ENCODE measurements at places on chromosomes 5 and 9.
A peak's percentile ranks its signal among the peaks of the same experiment; 100 is the strongest.

DNA sequence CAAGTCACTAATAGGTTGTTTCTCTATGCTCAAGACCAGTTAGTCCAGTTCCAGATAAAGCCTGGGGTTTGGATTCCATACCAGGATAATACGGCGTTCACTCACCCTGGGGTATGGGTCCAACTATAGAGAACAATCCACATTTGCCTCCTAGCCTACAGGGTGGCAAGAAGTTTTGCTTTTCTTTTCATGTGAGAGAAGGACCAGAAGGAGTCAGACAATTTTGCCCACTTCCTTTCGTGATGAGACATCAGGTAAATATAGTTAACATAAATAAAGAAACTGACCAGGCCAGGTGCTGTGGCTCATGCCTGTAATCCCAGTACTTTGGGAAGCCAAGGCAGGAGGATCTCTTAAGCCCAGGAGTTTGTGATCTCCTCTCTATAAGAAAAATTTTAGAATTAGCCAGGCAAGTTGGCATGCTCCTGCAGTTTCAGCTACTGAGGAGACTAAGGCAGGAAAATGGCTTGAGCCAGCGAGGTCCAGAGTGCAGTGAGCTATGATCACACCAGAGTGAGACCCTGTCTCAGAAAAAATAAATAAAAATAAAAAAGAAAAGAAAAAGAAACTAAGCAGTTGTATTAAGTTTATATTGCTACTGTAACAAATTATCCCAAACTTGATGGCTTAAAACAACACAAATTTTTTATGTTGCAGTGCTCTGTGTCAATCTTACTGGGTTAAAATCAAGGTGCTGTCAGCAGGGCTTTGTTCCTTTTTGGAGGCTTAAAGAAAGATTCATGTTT, 7.5 kb upstream of the REEP5 start:
- no peak for ATAC-seq

DNA sequence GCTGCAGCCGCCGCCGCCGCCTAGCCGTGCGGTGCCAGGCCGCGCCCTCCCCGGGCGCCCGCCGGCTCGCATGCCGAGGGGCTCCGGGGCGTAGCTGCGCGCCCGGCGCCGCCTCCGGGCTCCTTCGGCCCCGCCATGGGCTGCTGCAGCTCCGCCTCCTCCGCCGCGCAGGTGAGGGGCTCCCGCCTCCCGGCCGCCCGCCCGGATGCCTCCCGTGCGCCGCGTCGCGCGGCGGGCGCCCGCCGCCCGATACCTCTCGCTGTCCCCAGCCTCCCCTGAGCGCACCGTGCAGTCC, 230 bp downstream of the SLC44A1 start:
- ATAC-seq, result no peak

- ATAC-seq, result peak; percentile 65
These were observed 69.5 kb upstream of the ANXA1 start for GRCh38 chr9:73081979-73082657.

GRCh38 chr5:124596595-124597421, 149.6 kb downstream of the ZNF608 start:
- ATAC-seq, result no peak

GRCh38 chr9:90802386-90802985, 867 bp downstream of the SYK start:
- no peak for ATAC-seq

DNA sequence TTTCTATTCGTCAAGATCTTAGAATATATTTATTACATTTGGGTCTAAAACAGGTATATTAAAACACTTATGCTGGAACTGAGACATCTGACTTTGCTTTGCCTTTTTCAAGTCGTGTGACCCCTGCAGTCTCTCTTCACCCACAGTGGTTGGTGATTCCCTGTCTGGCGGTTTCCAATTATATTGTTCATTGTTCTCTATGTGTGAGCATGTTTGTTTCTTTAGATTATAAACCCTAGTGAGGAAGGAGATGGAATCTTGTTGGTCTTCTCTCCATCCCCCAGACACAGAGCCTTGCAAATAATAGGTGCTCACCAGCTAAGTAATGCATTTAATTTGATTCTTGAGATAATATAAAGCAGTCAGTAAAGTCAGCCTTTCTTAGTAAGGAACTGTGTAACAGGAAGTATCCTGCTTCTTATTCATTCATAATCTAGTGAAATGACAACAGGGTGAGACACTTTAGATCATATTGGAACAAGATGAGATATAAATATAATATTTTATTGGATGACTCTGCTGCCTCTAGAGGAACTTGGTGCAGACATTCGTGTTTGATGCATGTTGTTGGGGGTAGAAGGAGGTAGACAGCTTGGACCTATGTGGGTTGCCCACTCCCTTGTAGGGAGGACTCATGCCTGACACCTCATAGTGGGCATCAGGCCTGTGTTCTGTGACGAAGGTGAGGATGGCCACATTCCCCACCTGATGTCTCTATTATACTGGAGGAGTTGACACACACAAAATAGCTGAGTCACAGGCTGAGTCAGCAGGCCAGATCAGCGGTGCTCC, 88.1 kb downstream of the FGF1 start:
- no peak for ATAC-seq

- ATAC-seq, result no peak
These were observed 196.4 kb upstream of the MSX2 start for GRCh38 chr5:174527916-174528540.

DNA sequence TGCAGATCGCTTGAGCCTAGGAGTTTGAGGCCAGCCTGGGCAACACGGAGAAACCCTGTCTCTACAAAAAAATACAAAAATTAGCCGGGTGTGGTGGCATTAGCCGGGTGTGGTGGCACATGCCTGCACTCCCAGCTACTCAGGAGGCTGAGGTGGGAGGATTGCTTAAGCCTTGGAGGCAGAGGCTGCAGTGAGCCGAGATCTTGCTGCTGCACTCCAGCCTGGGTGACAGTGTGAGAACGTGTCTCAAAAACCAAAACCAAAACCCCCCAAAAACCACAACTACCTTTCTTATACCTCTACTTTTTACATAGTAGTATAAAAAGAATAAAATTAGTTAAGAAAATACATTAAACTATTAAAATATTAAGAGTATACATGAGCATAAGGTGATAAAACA, 121.2 kb downstream of the RAPGEF6 start:
- no peak for ATAC-seq

- no peak for ATAC-seq
These were observed 208.3 kb upstream of the ITGA1 start for GRCh38 chr5:52579391-52579790.

DNA sequence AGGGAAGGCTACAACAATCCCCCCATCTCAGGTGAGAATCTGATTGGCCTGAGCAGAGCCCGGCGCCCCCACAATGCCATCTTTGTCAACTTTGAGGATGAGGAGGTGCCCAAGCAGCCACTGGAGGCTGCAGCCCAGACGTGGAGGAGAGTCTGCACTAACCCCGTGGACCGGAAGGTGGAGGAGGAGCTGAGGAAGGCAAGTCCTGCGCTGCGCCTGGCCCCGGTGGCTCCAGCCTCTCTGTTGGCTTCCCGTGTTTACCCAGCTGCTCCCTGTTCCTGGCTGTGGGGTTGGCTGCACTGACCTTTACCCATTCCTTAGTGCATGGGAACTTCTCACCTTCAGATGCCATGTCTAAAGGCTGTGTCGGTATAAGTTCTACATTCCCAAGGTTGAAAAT, 11.0 kb upstream of the CEL start:
- no peak for ATAC-seq

- ATAC-seq, result no peak
These were observed 290 bp upstream of the ZDHHC11 start for GRCh38 chr5:851076-851475.

GRCh38 chr9:77772646-77773045, 124.5 kb upstream of the GNA14 start:
- no peak for ATAC-seq

GRCh38 chr5:111255169-111255568, 31.0 kb downstream of the CAMK4 start:
- no peak for ATAC-seq

DNA sequence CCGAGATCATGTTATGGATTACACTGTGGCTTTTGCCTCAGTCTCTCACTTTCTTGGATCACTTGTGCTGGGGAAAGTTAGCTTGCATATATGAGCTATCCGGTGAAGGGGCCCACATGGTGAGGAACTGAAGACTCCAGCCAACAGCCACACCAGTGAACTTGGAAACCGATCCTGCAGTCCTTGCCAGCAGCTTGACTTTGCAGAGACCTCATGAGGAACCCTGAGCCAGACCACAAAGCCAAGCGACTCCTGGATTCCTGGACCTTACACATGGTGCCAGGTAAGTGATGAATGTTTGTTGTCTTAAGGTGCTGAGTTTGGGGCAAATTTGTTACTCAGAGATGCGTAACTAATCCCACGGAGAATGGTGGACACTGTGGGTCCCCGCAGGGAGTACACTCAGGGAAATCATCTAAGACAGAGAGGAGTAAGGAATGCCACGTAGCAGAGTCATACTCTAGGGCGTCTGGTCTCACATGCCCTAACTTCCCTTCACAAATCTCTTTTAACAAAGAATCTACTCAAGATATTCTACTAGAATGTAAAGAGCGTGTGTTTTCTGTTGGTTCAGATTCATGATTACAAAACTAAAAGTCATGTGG, 76.5 kb upstream of the PJA2 start:
- ATAC-seq, result no peak

GRCh38 chr5:132422720-132423437, 53.4 kb downstream of the SLC22A5 start:
- no peak for ATAC-seq

GRCh38 chr5:115577741-115578140, 24.5 kb downstream of the TICAM2 start:
- no peak for ATAC-seq

- peak; percentile 75 for ATAC-seq
These were observed 82.9 kb downstream of the PJA2 start for GRCh38 chr5:109326919-109327318.

GRCh38 chr9:137243626-137244485, 2.8 kb downstream of the TUBB4B start:
- ATAC-seq, result no peak

DNA sequence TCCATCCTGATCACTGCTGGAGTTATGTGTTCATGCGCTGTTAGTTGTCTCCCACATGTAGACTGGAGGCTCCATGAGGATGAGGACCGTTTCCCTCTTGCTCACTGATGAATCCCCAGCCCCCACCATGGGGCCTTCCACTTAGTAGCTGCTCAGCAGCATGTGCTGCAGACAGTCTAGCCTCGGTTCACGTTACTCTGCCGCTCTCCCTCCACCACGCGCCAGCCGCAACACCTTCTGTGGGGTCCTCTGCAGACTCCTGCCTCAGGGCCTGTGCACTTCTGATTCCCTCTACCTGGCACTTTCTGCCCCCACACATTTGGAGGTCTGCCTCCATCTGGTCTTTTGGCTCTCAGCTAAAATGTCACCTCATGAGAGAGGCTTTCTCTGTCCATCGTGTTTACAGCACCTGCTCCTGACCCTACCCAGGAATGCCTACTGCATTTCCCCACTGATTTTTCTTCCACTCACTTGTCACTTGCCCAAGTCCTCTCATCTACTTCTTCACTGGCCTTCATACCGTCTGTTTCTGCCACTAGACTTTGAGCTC, 36.3 kb downstream of the STK10 start:
- ATAC-seq, result no peak

DNA sequence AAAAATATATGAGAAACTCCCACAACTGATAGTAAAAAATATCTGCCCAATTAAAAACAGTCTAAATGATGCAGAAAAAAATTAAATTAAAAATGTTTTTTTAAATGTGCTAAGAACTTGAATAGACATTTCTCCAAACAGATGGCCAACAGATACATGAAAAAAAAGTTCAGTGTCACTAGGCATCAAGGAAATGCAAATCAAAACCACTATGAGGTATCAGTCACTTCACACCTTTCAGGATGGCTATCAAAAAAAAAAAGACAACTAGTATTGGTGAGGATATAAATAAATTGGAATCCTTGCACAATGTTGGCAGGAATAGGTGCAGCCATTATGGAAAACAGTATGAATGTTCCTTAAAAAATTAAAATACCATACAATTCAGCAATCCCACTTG, 16.6 kb downstream of the ZNF131 start:
- no peak for ATAC-seq

DNA sequence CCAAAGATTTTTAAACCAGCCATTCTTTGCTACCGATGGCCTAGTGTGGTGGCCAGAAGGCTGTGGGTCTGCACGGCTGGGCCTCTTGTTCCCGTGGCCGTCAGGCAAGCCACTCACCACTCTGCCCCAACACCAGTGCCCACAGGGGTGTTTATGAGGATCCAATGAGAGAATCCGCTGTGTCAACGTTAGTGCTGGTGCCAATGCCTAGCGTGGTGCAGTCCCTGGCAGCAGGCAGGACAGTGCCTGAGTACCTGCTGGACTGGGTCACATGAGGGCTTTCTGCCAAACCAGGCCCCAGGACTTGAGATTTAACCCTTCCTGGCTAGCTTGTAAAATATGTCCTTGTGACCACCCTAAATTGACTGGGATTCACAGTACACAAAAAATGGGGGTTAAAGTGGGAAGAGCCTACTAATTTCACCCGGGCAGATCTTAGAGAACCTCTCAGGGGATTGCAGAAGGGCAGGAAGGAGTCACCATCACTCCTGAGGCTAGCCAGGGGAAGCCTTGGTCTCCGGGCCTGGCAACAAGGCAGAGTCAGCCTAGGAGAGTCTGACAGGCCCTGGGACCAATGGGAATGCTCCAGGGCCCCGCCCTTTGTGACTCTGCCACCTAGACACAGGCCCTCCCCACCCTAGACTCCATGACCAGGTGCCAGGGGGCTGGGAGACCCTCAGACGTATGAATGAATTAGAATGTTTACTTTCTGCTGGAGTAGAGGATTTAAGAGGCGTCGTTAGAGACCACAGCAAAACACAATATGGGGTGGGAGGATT, 63.2 kb upstream of the FSTL4 start:
- ATAC-seq, result no peak

DNA sequence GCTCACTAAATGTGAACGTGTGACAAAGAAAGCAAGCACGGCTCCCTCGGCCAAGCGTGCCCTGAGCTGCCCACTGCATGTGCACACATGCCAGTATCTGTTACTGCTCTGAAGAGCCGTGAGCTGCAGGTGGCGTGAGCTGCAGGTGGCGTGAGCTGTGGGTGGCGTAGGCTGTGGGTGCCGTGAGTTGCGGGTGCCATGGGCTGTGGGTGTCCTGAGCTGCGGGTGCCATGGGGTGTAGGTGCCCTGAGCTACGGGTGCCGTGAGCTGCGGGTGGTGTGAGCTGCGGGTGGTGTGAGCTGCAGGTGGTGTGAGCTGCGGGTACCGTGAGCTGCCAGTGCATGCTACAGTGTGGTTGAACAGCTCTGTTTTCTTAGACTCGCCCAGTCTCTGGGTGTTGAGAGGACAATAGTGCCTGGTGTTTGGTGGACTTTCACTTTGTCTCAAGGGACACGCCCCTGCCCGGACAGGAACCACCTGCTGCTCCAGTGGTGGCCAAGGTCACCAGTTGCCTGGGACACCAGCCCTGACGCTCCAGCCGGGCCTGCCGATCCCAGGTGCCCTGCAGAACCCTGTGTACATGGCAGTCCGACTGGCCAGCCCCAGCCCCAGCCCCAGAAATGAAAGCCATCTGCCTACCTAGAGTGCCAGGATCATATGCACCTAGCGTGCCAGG, 6.7 kb downstream of the CCDC187 start:
- no peak for ATAC-seq

DNA sequence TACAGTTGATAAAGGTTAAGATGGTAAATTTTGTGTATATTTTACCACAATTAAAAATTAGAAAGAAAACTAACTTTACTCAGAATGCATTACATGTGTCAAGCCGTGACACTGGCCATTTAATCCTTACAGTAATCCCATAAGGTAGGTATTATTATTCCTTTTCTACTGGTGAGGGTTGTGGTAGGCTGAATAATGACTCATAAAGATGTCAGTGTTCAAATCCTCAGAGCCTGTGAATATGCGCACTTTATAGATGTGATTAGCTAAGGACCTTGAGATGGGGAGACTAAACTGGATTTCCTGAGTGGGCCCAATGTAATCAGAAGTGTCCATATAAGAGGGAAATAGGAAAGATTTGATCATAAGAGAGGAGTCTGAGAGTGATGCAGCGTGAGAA, 288.1 kb downstream of the TMEM167A start:
- no peak for ATAC-seq

Measured in gastroesophageal sphincter (tissue), 4 donors.